Left ventricle myocardium superior (tissue), 1 donor: ENCODE measurements at places on chromosomes 3 and 15. TPM values are rescaled to one million over a fixed set of nuclear protein-coding genes. Genes with fewer than 3 reads are reported as not detected.

Gene CHRNA7
- total RNA-seq = 0.55 TPM

Gene HTR3E
- not detected for total RNA-seq

GRCh38 chr3:128033102-128033501 is 19.1 kb upstream of the SEC61A1 start:
- no peak for DNase-seq

GRCh38 chr15:61742591-61742990 is 317.7 kb downstream of the VPS13C start:
- no peak for DNase-seq

Gene AADAC
- total RNA-seq = 0.35 TPM

- DNase-seq = no peak
These were observed 5.4 kb upstream of the SENP7 start for GRCh38 chr3:101518421-101518871.

DNA sequence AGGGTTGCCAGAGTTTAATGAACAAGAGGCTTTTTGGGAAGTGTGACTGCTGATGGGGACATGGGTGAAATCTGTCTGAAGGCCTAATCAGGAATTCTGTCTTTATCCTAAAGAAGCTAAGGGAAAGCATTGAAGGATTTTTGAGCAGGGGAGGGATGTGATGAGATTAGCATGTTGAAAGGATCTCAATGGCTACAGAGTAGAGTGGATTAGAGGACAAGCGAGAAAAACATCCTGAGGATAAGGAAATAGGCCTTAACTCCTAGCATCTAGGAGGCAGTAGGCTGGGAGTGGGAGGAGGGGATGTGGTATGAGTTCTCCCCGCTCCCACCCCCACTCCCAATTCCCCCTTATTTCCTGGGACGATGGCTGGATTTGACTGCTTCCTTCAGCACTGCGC is 35.1 kb upstream of the SNTN start:
- DNase-seq = no peak

DNA sequence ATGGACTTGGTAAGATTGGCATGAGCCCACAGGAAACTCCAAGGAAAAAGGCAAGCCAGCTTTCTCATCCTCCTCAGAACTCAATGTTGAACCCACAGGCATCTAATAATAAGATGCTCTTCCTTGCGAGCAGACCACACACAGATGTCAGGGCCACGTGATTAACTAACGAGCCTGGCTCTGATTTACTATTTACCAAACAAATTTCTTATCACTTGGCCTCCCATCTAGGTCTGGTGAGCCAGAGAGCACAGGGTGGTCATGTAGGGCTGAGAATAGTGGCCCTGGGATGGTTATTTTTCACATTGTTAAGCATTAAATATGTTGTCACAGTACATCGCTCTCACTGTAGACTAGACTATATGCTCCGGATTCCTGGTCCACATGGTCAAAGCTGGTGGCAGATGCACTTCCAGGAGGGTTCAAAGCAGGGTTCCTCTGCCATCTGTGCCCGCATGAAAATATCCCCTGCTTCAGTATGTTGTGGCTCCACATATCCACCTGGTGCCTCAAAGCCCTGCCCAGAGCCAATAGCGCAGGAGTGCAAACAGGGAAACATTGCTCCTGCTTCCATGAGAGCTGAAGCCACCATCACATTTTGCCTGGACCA is 472.5 kb upstream of the WNT5A start:
- no peak for DNase-seq

Gene ATP10A
- 1.2 TPM for total RNA-seq

Gene ZSCAN2
- 6.4 TPM for total RNA-seq

DNA sequence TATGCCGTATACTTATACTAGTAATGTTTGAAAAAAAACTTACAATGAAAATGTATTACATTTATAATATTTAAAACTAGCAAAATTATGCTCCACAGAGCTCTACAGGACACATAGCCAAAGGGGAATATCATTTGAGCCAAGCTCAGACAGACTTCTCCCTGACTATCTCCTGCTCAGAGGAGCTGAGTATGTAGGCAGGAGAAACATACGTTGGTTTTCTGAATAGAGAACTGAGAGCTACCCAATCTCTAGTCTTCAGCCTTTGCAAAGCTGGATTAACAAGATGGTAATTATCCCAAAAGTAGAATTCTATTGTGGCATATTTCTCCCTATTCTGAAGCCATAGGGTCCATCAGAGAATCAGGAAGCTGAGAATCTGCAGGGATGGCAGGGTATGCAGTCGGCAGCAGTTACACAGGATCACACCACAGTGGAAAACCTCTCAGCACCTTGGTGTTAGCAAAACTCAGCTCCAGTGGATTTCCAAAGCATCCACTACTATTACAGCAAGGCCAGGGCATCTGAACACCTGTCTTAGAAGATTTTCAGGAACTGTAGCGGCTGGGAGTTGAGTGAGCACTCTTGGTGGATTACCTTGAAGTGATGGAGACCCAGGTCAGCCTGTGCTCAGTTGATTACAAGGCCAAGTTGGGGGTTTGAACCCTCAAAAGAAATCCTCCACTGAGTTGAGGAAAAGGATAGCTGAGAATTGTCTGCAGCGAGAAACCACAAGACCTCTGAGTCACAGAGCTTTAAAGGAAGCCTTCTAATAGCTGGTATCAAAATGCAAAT is 30.1 kb downstream of the GPR15 start:
- DNase-seq = no peak

Gene GPR149
- total RNA-seq = not detected

DNA sequence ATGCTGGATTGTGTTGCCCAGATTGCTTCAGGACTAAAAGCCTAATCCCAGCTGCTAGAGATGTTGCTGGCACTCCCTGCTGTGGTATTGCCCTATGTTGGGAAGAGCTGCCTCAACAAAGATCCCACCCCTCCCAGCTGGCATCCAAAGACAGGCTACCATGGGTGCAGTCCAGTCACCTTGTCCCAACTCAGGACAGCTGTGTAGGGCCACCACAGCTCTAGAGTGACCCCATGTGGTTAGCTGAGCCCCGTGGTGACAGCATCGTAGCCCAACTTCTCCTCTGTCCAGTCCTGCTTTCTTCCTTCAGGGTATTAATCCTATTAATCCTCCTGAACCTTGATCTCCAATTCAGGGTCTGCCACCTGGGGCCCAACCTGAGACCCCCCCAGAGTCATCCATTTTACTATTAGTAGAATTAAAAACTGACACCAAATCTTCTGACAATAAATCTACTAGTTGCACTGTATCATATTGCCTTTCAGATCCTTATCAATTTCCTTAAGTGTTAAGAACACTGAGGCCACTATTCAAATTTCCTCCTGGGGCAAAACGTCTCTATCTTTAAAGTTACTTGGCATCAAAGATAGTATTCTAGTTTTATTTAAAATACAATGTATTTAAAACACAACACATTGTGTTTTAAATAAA is 83.5 kb downstream of the AQP9 start:
- no peak for DNase-seq

DNA sequence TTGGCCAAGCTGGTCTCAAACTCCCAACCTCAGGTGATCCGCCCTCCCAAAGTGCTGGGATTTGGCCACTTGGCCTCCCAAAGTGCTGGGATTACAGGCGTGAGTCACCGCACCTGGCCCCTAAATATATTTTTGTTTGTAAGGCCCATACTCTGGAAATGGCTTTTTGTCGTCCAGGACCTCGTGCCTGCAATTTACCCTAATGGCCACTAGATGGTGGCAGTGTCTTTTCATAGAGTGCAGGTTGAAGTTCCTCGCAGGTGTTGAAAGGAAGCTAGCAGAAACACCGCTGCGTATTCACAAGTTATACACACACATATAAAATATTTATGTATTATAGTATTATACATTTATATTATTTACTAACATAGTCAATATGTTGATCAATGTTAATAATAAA is 97.2 kb downstream of the LRTM1 start:
- DNase-seq = no peak

DNA sequence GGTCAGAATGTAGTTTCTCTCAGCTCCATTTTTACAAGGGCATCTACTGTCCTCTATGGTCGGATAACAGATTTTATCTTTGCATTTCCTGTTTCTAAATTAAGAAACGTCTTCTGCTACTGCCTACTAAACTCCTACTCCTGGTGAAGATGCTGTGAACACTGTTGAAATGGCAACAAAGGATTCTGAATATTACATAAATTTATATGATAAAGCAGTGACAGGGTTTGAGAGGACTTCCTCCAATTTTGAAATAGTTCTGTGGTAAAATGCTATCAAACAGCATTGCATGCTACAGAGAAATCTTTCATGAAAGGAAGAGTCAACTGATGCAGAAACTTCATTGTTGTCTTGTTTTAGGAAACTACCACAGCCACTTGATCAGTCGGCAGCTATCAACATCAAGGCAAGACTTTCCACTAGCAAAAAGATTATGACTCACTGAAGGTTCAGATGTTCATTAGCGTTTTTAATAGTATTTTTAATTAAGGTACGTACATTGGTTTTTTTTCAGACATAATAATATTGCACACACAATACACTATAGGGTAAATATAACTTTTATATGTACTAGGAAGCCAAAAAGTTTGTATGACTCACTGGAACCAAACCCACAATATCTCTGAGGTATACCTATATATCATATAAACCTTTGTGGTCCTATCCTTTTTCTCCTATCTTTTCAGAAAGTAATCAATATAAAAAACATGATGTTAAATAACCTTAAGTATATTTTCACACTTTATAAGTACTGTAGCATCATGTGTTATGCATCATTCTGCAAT is 156.1 kb downstream of the STAG1 start:
- DNase-seq = no peak

DNA sequence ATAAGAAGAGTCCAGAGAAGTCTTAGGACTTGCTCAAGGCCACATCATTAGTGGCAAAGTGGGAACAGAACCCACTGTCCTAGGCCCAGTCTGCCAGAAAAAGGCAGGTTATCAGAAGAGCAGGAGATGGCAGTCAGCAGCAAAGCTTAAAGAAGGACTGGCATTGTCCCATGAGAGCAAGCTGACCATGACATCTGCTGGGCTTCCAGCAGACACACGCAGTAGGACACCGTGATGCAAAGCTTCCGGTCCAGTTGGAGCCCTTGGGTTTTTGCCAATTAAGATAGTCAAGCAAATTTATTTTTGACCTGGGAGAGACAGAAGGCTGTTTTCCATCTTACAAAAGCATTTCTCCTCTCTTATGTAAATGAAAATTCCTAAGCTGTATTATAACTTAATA is 42.1 kb downstream of the ZBTB38 start:
- peak; percentile 67 for DNase-seq

GRCh38 chr15:84658080-84658787 is at the start of gene NMB:
Gene NMB (minus strand): TSS chr15:84658199. CDS start chr15:84658152, 47 bp downstream.
- DNase-seq = peak; percentile 85

Gene PLA2G4D
- total RNA-seq = not detected

DNA sequence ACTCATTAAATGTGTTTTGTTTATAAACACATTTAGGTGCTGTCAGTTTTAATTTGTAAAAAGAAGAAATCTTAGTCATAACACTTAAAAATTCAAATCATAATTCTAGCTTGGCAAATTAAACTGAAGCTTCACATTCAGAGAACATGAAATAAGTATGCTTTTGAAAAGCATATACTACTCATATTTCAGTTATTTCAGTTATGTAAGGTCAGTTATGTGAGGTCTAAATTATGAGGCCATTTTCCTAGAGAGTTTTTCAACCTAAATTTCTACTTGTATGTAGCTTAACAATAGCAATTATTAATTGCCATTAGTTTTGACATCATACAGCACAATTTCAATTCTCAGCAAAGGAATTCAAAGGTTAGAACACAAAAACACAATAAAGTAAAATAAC is 465.0 kb downstream of the PLOD2 start:
- DNase-seq = no peak

GRCh38 chr15:73959012-73959581 is 32.8 kb downstream of the LOXL1 start:
- no peak for DNase-seq

Gene ANKRD34C
- not detected for total RNA-seq

Gene SI
- total RNA-seq = not detected

Gene IGSF10
- 1.9 TPM for total RNA-seq

DNA sequence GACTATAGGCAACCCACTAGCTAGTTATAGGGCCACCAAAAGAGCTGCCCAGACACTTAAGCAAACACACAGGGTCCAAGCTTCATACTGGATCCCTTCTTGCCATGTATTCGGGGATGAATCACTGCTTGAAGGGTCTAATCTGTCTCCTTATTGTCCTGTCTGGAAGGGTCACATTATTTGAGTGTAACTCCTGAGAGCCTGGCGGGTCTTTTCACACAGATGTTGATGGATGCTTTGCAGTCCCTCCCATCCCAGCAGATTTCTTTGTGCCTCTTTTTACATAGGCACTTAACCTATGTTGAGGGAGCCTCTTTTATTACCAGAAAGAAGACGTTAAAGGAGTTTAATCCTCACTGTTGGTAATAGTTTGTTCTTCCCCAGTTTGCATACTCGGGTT is 56.6 kb downstream of the BBX start:
- no peak for DNase-seq

GRCh38 chr3:14289590-14290461 is 111.2 kb downstream of the LSM3 start:
- no peak for DNase-seq

GRCh38 chr15:38174691-38175090 is 77.9 kb upstream of the SPRED1 start:
- no peak for DNase-seq

GRCh38 chr3:194282436-194283122 is 68.5 kb downstream of the CPN2 start:
- no peak for DNase-seq

- no peak for DNase-seq
These were observed 237.7 kb downstream of the AGBL1 start for GRCh38 chr15:86317384-86317740.

- DNase-seq = no peak
These were observed 34.0 kb downstream of the MYRIP start for GRCh38 chr3:39843440-39843839.

GRCh38 chr15:73069109-73069508 is 16.8 kb downstream of the NEO1 start:
- DNase-seq = no peak

Gene CKMT1A
- total RNA-seq = 0.22 TPM

GRCh38 chr3:128984596-128984995 is 9.3 kb downstream of the CFAP92 start:
- DNase-seq = no peak

Gene HCLS1
- 11.1 TPM for total RNA-seq

Gene DNAJB8
- total RNA-seq = not detected

Gene SLC35G2
- total RNA-seq = 2.3 TPM

DNA sequence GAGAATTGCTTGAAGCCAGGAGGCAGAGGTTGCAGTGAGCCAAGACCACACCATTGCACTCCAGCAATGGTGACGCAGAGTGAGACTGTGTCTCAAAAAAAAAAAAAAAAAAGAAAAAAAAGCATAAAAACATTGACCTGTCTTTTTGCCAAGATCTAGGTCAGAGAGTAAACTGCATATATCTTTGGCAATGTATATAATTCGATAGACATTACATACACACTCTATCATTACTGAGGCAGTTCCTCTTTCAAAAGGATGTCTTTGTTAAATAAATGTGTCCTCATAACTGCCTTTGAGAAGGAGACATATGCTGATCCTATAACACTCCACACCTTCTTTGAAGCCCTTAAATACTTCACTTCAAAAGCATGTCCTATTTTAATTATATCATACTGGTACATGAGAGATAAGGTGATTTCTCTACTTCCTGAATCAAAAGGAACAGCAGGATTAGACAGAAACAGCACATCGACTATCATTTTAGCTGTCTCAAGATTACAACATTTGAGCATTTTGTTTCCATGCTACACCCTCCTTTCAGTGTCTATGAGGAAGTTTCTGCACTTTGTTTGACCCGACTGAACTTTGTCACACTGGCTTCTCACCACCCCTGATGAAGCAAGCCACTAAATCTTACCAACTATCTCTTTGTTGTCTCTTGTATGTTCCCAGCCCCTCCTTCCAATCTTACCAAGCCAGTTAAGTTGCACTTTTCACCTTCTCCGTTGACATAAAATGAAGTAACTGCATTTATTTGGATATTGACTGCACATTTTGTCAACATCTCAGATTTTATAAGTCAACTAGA is 335.8 kb downstream of the MECOM start:
- DNase-seq = no peak

Gene OSTN
- total RNA-seq = not detected
